ENCODE measurements at places on chromosomes 3 and 15. TPM values are rescaled to one million over a fixed set of nuclear protein-coding genes. Genes with fewer than 3 reads are reported as not detected.

Gene SLCO2A1
- not detected for total RNA-seq

Gene RCCD1
- 14.5 TPM for total RNA-seq

Gene THRB
- not detected for total RNA-seq

Gene WDR93
- 0.15 TPM for total RNA-seq

Gene ECE2
- not detected for total RNA-seq

Gene ALS2CL
- 4.5 TPM for total RNA-seq

Gene CACNA2D3
- not detected for total RNA-seq

Gene ZNF385D
- total RNA-seq, result not detected

Gene RTP4
- total RNA-seq, result 56.8 TPM

Gene ALDH1L1
- total RNA-seq, result 0.36 TPM

Gene DBR1
- total RNA-seq, result 17.2 TPM

Gene DPH6
- 29.4 TPM for total RNA-seq

Gene C3orf49
- total RNA-seq, result not detected

Gene CPLX3
- total RNA-seq, result not detected

Gene SLC24A5
- total RNA-seq, result 1,301 TPM

Gene MINAR1
- total RNA-seq, result 2.2 TPM

Gene INTS14
- total RNA-seq, result 35.8 TPM

Gene ZNF592
- 10.0 TPM for total RNA-seq

Gene LRRK1
- total RNA-seq, result 14.9 TPM

Gene LSAMP
- 18.5 TPM for total RNA-seq

Gene KLHL40
- total RNA-seq, result not detected

Gene ABHD6
- 61.1 TPM for total RNA-seq

Gene GCSAM
- total RNA-seq, result not detected

Gene IQCF5
- not detected for total RNA-seq

Gene CYP8B1
- total RNA-seq, result not detected
